Vagina (tissue), 2 donors: ENCODE measurements at places on chromosomes 1 and 21.

- DNase-seq: no peak
Measured at GRCh38 chr1:76510672-76511557, 356.4 kb upstream of the ST6GALNAC5 start.

DNA sequence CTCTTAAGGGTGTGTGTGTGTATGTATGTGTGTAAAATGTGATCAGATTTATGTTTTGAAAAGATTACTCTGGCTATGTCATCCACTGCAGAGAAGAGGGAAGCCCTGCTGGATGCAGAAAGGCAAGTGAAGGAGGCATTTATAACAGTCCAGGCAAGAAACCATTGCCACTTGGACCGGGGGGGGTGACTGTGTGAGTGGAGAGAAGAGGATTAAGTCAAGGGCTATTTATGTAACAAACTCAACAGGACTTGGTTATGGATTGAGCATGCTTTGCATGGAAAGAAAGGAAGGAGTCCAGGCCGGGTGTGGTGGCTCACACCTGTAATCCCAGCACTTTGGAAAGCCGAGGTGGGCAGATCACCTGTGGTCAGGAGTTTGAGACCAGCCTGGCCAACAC, 143.0 kb downstream of the URB2 start:
- DNase-seq: no peak

- no peak for DNase-seq
Measured at GRCh38 chr1:220527908-220528678, at the start of gene MARK1. MARK1 (plus strand) TSS chr1:220528136; CDS start chr1:220528823, 687 bp downstream.

- no peak for DNase-seq
Measured at GRCh38 chr1:84345220-84345619, 43.7 kb downstream of the SAMD13 start.

GRCh38 chr1:10338047-10338446, 60.8 kb upstream of the PGD start:
- no peak for DNase-seq

DNA sequence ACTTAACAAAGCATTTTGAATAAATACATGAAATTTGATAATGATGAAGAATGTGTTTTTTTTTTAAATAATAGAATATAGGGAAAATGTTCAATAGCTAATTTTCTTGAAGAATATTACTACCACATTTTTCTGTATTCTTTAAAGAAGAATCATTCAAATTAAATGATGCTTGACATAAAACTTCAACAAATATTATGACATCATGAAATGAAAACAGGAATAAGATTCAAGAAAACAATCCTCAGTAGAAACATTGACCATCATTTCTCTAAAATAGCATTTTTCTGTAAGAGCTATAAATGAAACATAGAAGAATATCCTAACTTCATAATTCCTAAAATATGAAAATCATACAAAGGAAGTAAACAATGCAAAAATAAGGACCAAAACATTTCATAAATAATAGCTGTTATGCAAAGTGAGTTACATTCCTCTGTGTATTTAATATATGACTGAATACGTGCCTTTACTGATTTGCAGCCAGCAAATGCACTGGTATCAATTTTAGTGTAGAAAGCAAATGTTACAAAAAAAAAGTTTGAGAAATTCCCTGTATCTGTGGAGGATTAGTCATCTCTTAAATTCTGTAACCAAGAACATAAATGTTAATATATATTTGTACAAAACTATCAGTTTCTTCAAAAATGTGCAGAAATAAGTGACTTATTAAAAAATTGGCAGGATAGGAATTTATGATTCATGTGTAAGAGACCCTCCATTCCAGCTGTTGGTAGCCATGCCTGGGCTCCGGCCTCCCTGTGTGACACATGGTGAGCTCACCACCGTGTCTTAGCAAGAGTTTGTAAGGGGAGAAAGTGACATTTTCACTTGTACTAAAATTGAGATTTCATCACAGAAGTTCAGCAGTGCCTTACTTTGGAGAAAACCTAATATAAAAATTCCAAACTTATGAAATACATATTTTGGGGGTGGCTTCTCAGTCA, 15.0 kb upstream of the PTPN14 start:
- no peak for DNase-seq

- DNase-seq: no peak
Measured at GRCh38 chr1:176617881-176618280, 154.9 kb downstream of the PAPPA2 start.

- DNase-seq: no peak
Measured at GRCh38 chr1:219398815-219399396, 214.0 kb downstream of the ZC3H11B start.

DNA sequence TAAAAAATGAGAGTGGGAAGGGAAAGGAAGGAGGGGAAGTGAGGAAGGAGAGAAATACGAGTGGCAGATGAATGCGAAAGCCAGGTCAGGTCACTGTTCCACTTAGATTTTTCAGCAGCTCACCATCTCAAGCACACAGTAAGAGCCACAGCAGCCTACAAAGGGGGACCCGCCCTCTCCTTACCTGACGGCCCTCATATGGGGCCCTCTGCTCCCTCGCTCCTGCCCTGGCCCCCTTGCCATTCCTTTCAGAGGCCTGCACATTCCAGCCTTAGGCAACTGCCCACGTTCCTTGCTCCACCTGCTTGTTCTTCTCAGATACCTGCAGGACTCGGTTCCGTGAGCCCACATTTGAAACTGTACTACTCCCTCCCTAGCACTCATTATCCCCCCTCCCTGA, 22.0 kb downstream of the VPS26C start:
- DNase-seq: no peak

GRCh38 chr1:169081503-169082123, 24.9 kb upstream of the ATP1B1 start:
- DNase-seq: no peak

DNA sequence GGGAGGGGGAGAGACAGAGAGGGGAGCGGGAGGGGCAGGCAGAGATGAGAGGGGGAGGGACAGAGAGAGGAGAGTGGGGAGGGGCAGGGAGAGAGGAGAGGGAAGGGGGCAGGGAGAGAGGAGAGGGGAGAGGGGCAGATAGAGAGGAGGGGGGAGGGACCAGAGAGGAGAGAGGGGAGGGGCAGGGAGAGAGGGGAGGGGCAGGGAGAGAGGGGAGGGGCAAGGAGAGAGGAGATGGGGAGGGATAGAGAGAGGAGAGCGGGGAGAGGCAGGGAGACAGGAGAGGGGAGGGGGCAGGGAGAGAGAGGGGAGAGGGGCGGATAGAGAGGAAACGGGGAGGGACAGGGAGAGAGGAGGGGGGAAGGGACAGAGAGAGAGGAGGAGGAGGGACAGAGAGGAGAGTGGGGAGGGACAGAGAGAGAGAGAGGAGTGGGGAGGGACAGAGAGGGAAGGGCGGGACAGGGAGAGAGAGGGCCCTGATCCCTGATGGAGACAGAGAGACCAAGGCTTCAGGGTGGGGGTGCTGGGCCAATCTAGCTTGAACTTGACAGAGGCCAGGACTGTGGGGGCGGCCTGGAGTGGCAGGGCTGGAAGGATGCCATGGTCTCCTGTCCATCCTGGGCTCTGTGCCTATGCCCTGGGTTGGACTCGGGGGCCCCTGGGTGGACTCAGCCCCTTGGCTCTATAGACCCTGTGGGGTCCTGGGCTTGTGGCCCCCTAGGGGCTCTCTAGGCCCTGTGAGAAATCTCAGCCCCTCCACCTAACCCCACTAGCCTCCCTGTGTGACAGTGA, 43.6 kb downstream of the DMRTB1 start:
- DNase-seq: no peak

DNA sequence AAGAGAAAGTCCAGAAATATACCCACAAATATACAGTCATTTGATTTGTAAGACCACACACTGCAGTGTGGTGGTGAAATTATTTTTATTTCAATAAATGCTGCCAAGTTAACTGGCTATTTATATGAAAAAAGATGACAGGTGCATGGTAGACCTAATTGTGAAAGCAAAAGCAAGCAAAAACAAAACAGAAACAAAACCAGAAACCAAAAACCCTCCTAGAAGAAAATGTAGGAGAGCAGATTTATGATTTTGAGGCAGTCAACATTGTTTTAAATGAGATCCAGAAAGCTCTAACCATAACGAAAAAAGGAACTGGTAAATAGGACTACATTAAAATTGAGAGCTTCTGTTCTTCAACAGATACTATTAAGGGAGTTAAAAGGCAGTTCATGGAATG, 303.6 kb downstream of the PRDM2 start:
- DNase-seq: no peak

GRCh38 chr1:192904438-192904895, 95.6 kb downstream of the RGS2 start:
- no peak for DNase-seq

DNA sequence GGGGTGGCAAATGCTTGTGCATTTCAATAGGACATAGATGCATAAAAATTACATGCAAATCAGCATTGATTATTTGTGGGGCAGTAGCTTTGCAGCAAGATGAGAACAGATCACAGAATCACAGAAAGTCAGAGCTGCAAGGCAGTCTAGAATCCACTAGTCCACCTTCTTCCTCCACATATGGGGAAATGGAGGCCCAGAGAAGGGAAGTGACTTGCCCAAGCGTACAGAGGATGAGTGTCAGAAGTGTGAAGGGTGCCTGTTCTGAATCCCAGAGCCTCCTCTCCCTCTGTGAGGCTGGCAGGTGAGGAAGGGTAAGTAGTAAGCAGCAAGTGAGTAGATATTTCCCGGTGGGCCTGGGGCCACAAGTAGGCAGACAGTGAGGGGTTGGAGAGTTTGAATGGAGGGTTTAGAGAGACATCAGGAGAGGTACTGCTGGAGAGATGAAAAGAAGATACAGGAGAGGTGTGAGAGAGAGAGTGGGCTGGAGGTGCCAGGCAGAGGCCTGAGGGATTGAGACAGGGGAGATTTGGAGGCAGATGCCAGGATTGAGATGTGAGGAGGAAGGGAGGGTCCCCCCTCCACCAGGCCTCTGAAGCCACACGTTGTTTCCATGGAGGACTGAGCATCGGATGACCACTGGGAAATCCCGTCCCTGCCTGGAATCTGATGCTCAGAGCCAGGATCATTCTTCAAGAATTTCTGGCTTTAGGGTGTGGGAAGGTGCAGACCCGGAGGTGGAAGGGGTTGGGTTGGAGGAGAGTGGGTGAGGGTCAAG, 4.8 kb upstream of the MYOG start:
- DNase-seq: no peak

DNA sequence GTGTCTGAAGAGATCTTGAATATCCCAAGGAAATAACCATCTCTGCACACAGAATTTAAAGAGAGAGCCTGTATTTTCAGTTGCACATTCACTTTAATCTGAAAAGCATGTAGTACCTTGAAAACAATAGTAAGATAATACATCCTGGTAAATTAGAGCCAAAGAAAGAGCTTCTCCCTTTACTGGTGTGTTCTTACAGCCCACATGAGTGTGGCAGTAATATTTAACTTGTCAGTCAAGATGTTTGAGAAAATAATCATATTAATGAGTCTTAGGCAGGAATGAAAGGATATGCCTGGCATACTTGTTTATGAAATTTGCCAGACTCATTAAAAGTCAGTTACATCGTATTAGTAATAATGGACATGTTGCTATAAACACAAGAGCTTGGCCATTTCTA, 908.4 kb upstream of the ADGRL4 start:
- DNase-seq: no peak

- no peak for DNase-seq
Measured at GRCh38 chr1:92730476-92730875, 54.4 kb downstream of the EVI5 start.

DNA sequence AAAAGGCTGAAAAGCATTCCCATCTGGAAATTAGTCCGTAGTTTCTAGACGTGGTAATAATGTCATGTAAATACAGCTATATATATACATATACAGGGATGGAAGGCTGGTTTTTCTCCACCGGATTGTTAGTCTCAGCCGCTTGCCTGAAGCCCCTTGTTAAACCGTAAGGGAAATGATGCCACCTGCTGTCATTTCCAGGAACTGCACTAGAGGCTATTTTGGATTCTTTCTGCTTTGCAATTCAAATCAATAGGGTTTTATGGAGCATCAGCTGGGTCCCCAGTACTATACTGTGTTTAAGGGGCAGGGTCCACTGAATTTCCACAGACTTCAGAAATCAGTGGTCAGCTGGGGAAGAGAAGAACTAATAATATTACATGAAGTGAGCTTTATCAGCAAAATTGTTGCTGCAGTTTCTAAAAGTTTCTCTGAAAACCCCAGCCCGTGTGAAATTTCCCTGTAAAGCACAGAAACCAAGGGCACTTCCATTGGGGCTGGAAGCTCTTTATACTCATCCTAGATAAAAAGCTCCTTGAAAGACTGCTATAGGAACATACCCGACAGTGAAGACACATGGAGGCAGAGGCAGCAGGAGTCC, 33.8 kb upstream of the MPZL1 start:
- no peak for DNase-seq

GRCh38 chr1:116334015-116334547, 39.0 kb upstream of the ATP1A1 start:
- DNase-seq: no peak

GRCh38 chr1:95095833-95096217, 21.3 kb upstream of the TLCD4 start:
- DNase-seq: no peak

- DNase-seq: no peak
Measured at GRCh38 chr1:53503433-53504217, 44.4 kb downstream of the DMRTB1 start.

DNA sequence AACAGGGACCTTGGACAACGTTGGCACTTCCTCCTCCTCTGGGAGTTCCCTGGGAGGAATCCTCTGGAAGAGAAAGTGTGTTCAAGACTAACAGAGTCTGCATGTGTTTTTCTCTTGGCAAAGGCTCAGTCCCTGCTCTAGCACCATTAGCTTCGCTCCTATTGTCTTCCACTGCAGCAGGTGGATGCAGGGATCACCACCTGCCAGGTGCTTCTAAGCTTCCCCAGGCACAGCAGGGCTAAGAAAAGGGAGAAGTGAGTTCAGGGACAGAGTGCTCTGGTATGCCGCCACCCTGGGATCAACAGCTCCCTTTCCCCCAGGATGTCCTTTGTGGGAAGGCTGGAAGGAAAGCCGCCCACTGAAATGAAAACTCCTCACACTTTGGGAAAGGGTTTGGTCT, 43.9 kb upstream of the IL20 start:
- DNase-seq: no peak

GRCh38 chr1:199264911-199265310, 626.1 kb downstream of the PTPRC start:
- DNase-seq: no peak

GRCh38 chr1:31757204-31757679, 6.9 kb downstream of the ADGRB2 start:
- DNase-seq: no peak

- DNase-seq: no peak
Measured at GRCh38 chr1:25795211-25795610, 4.8 kb upstream of the SELENON start.

DNA sequence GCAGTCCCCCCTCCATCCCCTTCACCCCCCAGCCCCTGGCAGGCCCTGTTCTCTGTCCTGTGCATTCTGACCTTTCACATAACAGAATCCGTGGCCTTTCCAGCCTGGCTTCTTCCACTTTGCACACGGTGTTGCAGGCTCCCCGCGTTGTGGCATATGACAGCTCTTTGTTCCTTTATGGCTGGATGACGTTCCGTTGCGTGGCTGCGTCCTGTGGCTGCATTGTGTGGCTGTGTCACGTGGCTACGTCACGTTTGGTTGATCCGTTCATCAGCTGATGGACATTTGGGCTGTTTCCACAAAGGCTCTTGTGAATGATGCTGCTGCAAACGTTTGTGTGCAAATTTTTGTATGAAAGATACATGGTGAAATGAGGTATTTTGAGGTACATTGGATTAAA, 53.3 kb downstream of the PDE9A start:
- DNase-seq: no peak
